Activated T-cell treated with anti-CD3 and anti-CD28 coated beads for 4 hours (primary cell): ENCODE measurements at places on chromosomes 7 and 10.

DNA sequence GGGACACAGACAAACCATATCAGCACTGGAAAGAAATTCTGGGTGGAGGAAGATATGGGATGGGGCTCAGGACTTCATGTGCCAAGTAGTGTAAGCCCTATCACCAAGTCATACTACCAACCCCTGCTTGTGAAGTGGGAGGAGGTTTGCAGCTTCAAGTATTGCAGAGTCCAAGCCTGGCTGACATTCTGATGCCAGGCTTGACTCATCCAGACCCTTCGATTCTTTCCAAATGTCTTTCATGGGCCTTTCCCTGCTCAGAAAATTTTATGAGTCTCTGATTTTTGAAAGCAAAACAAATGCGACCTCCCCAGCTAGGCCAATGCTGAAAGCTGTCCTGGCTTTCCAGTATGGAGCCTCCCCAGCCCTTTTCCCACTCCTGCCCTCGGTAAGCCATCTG, 45.1 kb upstream of the SMNDC1 start:
- no peak for DNase-seq

DNA sequence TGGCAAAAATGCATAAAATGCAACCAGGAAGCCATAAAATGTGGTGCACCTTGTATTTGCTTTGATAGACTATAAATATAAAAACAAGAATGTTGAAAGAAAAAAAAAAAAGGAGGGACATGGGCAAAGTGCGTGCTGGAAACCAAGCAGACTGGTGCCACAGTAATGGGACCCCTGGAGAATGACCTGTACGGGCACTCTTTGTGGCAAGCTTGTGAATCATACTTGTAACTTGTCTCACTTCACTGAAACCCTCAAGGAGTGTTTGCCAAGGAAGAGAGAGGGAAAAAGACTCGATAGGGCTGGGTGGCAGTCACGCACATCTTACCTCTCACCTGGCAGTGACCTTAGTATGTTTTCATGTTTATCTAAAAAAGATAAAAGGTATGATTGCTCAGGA, 1183.6 kb downstream of the GATA3 start:
- no peak for DNase-seq

- no peak for DNase-seq
These were observed 121.7 kb downstream of the C7orf25 start for GRCh38 chr7:42790196-42790595.

GRCh38 chr10:32327364-32327691, 19.6 kb downstream of the EPC1 start:
- DNase-seq, result no peak

DNA sequence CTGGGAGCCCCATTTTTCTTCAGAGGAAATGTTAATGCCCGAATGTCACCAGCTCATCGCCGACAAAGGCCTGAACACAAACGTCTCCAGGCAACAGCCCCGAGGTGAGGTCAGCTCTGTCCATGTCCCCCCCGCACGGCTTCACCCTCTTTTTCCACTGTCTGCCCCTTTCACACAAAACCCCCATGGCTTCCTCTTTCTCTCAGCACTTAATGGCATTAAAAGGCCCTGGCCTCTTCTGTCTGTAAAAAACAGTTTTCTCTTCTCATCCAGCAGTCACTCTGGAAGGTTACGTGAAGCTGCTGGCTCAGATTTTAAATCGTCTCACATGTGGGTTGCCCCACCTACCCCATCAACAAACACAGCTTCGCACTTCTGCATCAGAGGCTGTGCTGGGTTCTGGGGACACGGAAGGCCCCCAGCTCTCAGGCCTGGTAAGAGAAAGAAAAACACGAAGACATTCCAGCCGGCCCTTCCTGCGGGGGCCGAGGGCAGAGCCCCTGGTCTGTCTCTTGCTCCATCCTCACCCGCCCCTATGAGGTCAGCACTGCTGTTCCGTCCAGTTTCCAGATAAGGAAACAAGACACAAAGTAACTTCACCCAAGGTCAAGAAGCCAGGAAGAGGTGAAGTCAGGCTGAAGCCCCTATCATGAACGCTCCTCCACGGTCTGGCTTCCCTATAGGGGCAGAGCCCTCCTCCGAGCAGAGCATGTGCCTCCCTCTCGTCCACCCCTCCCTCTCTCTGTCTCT, 91.1 kb upstream of the PDGFA start:
- DNase-seq, result no peak

- DNase-seq, result no peak
These were observed 38.7 kb downstream of the RASGEF1A start for GRCh38 chr10:43227911-43228782.

- DNase-seq, result no peak
These were observed 28.3 kb downstream of the PPP1R3A start for GRCh38 chr7:113890331-113891030.

DNA sequence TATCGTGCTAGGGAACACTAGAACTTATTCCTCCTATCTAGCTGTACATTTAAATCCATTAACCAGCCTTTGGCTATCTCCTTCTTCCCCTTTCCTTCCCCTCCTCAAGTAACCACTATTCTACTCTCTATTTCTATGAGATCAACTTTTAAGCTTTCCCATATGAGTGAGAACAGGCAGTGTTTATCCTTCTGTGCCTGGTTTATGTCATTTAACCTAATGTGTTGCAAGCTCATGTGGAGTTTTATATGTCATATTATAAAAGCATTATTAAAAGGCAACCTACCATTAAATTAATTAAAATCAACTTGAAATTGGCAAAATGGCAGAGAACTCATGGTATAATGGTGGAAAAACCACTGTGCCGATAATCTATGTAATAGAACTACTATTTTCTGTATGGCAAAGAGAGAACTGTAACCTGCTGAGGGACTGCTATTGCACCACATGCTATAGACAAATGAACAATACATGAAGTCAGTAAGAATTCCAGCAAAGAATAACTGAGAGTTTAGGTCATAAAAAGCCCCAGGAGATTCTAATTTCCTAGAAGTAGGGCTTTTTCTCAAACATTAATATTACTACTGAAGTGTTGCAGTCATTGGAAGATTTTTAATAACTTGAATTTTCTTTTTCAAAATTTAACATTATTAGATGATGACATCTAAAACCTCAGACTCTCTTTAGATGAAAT, 81.8 kb downstream of the LRRN3 start:
- no peak for DNase-seq

DNA sequence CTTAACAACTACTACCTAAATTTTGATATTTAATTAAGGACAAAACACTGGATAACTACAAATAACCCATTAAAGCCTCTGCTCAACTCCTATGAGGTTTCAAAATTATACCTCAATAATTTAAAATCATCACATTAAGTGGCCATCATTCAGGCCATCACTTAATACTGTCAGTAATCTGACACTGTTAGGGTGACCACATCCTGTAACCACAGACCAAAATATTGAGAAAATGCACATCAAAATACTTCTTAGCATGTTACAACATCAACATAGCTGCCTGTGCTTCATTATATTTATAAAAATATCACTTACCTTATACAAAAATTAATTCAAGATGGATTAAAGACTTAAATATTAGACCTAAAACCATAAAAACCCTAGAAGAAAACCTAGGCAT, 23.3 kb downstream of the SEM1 start:
- no peak for DNase-seq

GRCh38 chr7:83546586-83546985, 102.4 kb downstream of the SEMA3E start:
- no peak for DNase-seq

DNA sequence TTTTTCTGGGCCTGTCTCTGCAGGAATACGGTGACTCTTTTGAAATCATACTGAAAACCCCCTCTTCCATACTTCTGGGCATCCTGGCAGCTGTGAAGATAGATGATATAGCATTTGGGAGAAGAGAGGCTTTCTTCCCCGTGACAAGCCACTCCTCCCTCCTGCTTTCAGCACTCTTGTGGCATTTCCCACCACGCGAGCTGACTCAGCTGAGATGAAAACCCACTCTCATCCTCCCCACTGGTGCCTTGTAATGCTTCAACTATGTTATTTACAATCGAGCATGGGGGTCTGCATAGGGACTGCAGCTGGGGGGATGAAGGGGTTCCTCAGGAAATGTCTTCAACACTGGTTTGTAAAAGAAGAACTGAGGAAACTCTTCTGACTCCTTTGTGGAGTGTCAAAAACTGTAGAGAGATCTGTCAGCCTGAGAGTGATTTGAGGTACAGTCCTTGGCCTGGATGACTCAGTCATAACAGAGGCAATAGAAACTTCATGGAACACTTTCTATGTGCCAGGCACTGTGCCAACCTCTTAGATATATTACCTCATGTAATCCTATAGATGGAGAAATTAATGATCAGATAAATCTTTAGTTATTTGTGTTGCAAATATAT, 1.7 kb upstream of the TBATA start:
- DNase-seq, result no peak

GRCh38 chr7:20794676-20795075, 8.0 kb upstream of the SP8 start:
- DNase-seq, result no peak

- DNase-seq, result no peak
These were observed 181.4 kb downstream of the ADK start for GRCh38 chr10:74332398-74332797.

GRCh38 chr7:118502235-118502634, 277.7 kb downstream of the ANKRD7 start:
- no peak for DNase-seq

DNA sequence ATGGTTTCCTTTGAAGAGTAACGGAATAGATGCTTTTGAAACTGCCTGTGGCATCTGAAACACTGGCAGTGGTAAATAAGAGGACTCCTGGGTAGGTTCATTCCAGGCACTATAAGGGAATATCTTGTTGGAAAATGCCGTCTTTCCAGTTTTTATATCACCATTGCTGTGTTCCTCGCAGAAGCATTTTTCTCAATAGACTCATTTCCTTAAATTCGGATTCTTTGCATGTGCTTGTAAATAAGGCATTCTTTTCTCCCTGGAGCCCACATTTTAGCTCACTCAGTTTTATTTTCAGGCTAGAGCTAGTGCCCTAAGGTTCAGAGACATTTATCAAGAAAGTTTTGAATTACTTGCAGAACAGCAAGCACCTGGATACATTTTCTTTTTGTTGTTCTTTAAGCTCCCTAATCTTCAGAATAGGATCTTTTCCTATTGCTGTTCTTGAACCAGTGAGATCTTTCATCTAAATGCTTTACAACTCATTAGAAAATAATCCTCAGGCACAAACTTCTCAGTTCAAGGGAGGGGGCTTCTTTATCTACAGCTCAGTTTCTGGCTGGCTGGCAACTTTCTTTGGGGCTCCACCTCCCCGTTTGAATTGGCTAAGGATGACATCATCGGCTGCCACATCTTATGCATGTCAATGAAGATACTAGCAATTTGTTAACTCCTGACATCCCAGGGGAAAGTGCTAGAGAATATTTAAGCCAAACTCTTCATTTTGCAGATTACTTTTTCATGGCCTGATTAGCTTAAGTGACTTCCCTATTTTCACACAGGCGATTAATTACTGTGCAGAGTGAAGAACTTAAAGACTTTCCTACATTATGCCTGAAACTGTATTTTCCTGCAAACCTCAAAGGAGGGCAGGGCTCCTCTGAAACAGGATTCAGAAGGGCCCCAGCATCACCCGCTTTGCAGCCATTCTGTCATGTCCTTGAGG, 133.7 kb upstream of the RSU1 start:
- DNase-seq, result no peak

- DNase-seq, result no peak
These were observed 49.5 kb downstream of the VWA2 start for GRCh38 chr10:114288424-114289095.

- DNase-seq, result no peak
These were observed at the start of gene RELN for GRCh38 chr7:103989200-103989784. TSS of gene RELN (minus strand) at chr7:103989658. CDS start at chr7:103989356, 302 bp downstream.

- DNase-seq, result peak; percentile 19
These were observed 3.6 kb upstream of the MTPN start for GRCh38 chr7:135980665-135981180.

GRCh38 chr10:96512524-96513304, 1.0 kb downstream of the TLL2 start:
- DNase-seq, result no peak

DNA sequence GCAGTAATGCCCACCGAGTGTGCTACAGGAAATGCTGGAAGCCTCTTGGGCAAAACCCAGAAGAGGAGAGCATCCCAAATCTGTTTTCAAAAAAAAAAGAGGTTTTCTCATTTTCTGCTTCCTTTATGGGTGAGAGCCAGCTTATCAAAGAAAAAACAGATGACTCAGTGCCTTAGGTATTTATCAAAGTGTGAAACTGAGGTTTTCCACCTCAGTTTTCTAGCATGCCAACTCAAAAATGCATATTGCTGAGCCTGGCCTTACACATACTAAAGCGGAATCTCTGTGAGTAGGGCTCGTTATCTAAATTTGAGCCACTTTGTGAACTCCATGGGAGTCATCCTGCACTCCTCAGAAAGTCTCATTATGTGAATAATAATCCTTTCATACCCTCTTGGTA, 705.1 kb downstream of the SUGCT start:
- DNase-seq, result no peak

- no peak for DNase-seq
These were observed 227.7 kb downstream of the SKIDA1 start for GRCh38 chr10:21297603-21298383.

GRCh38 chr10:28054228-28054860, 55.5 kb upstream of the ODAD2 start:
- DNase-seq, result no peak

GRCh38 chr7:128389618-128390329, 20.0 kb downstream of the IMPDH1 start:
- no peak for DNase-seq

GRCh38 chr10:49257626-49258349, 41.2 kb upstream of the C10orf71 start:
- DNase-seq, result no peak

DNA sequence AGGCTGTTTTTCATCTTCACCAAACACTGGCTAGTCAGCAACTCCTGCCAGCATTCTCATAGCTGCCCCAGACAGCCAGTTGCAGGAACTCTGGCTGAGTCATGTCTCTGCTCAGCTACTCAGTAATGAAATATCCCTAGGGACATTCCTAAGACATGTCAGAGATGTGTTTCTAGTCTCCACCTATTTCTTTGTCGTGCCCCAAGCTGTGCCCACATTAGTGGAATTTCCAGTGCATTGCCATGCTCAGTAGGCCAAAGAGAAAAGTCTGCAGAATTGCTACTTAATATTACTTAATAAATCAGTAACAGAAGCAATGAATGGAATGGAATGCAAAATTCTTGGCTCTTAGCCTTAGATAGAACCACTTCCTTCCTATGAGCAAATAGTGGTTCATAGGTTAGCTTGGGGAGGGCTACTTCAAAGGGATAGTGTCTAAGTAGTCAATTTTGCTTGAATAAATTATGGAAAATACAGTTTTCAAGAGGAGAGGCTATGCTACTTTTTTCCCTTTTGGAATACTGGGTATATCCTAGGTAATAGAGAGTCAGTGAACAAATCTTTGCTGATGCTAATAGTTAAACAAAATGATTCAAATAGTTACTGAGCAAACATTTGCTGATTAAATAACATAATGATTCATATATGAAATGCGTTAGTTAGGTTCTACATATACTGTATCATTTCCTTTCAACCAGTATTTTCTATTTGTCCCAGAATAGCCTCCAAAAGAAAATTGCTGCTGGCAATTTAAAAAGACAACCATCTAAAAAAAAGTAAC, 23.6 kb upstream of the SEMA3C start:
- DNase-seq, result no peak

- no peak for DNase-seq
These were observed 763.5 kb downstream of the AUTS2 start for GRCh38 chr7:70361821-70362220.
